Melanocyte of skin (primary cell): ENCODE measurements at places on chromosomes 2 and 18. TPM values are rescaled to one million over a fixed set of nuclear protein-coding genes. Genes with fewer than 3 reads are reported as not detected.

Gene POTEJ
- total RNA-seq, result not detected in 2 replicates

Gene SPATA3
- total RNA-seq, result not detected in 2 replicates

Gene MC4R
- 0.67 and 0.77 TPM in 2 replicates for total RNA-seq

Gene SERPINB13
- not detected in 2 replicates for total RNA-seq

Gene MBOAT2
- 22.3 and 39.3 TPM in 2 replicates for total RNA-seq

Gene SP140
- under 0.01 TPM in 1 of 2 replicates, not detected in the other for total RNA-seq

Gene CHRND
- total RNA-seq, result not detected in 2 replicates
